ENCODE measurements at places on chromosomes 2 and 18. TPM values are rescaled to one million over a fixed set of nuclear protein-coding genes. Genes with fewer than 3 reads are reported as not detected.

DNA sequence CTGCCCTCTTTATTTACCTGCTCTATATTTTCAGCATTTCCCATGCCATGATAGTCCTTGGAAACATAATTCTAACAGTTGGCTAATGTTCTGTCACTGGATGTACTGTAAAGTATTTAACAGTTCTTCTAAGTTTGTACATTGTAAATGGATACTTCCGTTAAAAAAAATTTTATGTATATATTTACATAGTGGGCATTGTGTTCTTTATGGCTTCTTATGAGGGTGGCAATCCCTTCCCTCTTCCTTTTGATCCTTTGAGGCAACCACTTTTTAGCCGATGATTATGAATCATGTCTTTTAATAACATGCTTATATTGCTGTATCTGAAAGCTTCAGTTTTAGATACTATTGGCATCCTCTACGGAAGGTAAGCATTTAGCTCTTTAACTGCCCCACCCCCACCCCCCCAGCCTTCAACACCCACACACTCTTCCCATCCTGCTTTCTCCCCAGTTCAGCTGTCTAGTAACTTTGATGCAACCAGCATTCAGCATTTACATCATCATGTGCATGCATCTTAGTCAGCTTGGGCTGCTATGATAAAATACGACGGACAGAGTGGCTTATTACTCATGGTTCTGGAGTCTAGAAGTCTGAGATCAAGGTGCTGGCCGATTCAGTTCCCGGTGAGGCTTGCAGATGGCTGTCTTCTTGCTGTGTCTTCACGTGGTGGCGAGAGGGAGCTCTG is 21.0 kb upstream of the EDAR start:
- H3K4me3 ChIP-seq = no peak overlapping the region
- no peak overlapping the region for H3K27ac ChIP-seq
- DNase-seq = no peak
- H3K36me3 ChIP-seq = no peaks in the 10 kb centered on the region
- no peaks in the 10 kb centered on the region for H3K27me3 ChIP-seq

DNA sequence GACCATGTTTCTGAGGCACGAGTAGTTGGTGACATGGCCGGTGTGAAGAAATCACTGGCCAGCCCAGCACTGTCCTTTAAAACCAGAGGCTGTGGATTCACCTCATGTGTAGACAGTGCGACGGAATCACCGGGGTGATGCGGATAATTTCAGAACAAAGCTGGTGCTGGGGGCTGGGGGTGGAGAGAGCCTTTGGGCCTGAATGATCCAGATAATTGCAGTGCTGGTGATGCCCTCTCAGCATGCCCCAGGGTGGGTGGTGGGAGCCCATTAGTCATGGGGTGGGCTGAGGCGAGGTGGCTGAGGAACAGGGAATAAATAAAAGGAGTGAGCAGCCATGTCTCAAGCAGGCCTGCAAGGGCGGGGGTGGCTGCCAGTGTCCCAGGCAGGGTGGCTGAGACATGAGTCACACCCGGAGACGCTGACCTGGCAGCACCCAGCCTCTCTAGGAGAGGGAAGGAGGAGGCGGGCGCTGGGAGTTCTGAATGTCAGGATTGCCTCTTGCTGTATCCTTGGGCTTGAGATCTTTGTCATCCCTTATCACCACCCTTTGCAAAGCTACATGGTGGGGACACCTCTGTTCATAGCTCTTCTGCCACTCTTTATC is 151.1 kb upstream of the MSH6 start:
- no peaks in the 10 kb centered on the region for H3K4me1 ChIP-seq
- H3K27ac ChIP-seq = no peak overlapping the region
- no peaks in the 10 kb centered on the region for H3K27me3 ChIP-seq
- DNase-seq = no peak

GRCh38 chr2:179263446-179264367 is 925 bp downstream of the SESTD1 start:
- H3K27ac ChIP-seq = no peak overlapping the region
- H3K4me1 ChIP-seq = peaks cover 10% of the 10 kb centered on the region
- DNase-seq = peak; percentile 39
- no peaks in the 10 kb centered on the region for H3K27me3 ChIP-seq
- no peaks in the 10 kb centered on the region for H3K36me3 ChIP-seq
- H3K4me3 ChIP-seq = no peak overlapping the region

Gene POTEE
- 0.11 TPM for total RNA-seq

Gene SCYGR4
- total RNA-seq = not detected

Gene KCNF1
- total RNA-seq = not detected
